Right renal cortex interstitium (tissue), 3 donors: ENCODE measurements at places on chromosomes 6 and 20.

DNA sequence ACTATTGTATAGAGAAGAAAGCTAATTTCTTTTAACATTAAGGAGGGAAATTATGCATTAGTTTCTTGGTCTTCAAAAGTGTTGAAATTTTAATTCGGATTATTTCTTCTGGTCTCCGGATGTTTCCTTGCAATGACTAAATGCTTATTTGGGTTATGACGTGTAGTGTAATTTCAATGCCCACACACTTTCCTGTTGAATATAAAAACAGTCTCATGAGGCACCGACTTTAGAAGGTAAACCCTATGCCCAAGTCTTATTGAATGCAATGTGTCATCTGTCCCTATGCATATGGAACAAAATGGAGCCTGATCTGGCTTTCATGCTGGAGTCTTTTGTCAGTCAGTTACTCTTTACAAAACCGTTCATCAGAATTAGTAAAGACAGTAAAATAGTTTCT, 17.7 kb downstream of the GJA1 start:
- DNase-seq: no peak

DNA sequence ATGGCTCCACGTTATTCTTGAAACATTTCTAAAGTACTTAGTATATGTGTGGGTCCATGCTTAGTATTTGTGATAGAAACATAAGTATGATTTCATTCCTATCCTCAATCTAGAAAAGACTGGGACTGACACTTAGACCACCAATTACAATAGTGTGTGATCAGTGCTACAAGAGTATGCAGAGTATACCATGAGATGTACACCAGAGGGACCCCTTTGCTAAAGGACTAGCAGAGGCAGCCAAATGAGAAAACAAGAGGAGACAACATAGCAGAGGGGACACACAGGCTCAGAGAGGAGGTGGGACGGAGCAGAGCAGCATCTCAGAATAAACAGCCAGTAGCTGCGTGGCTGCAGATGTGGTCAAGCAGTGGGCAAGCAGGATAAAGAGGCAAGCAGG, 21.0 kb downstream of the RMND1 start:
- no peak for DNase-seq

- no peak for DNase-seq
Observed at GRCh38 chr6:3789018-3789895, 37.7 kb upstream of the PXDC1 start.

DNA sequence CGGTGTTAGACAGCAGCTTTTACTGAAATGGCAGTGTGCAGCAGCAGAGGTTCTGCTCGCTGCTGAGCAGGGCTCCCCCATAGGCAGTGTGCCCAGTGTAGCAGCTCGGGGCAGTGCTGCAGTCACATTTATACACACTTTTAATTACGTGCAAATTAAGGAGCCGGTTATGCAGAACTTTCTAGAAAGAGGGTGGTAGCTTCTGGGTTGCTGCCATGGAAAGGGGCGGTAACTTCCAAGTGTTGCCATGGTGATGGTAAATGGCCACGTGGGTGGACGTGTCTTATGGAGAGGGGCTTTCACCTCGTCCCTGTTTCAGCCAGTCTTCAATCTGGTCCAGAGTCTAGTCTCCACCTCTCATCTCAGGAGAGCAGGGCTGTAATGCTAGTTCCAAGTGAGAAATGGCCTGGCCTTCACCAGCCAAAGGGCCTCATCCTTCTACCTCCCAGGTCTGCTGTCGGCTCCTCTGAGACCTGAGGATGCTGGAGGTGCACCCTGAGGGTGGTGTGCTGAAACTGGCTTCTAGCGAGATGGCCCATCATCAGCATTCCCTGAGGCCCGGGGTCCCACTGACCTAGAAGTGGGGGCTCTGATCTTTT, 180.5 kb upstream of the PMEPA1 start:
- no peak for DNase-seq

GRCh38 chr20:32792316-32792715, 27.4 kb upstream of the MAPRE1 start:
- no peak for DNase-seq

DNA sequence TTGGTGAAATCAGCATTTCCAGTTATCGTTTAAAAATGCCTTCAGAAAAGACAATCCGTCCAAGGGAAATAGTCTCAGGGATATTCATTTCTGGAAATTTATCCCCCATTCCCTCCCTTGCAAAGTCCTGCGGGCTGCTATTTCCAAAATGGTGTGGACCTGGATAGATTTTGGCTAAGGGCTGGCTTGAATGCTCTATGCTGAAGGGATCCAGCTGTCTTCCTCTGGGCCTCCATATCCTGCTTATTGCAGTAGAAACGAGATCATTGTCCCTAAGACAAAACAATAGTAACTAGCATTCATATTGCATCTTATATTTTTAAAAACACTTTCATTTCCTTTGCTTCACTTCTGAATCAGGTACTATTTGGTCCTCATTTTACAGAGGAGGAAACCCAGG, 129.9 kb downstream of the ANKRD60 start:
- no peak for DNase-seq

GRCh38 chr6:135850882-135851281, 619 bp upstream of the PDE7B start:
- no peak for DNase-seq

DNA sequence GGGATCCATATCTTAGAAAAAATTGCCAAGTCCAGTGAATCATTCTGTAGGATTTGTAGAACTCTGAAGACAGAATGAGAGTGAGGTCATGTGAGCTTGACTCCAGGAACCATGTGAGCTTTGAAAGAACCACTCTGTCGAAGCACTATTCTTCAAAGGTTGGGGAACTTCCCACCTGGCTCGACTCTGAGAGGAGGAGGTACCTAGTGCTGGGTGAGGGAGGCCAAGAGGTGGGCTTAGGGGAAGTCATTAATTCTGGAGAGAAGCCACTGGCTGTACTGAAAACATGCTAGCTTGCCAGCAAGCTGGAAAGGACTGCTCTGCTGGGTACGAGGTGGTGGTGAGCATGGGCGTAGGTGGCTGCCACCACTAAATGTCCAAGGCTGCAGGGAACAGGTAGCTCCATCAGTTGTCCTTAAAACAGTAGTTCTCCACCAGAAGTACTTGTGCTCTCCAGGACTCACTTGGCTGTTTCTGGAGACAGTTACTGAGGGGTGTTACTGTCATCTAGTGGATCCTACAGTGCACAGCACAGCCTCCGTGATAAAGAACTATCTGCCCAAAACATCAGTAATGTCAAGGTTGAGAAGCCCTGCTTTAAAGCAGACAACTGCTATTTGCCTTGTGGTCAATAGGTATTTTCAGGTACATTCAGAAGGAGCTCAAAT, 34.7 kb upstream of the SYNJ2 start:
- DNase-seq: no peak

DNA sequence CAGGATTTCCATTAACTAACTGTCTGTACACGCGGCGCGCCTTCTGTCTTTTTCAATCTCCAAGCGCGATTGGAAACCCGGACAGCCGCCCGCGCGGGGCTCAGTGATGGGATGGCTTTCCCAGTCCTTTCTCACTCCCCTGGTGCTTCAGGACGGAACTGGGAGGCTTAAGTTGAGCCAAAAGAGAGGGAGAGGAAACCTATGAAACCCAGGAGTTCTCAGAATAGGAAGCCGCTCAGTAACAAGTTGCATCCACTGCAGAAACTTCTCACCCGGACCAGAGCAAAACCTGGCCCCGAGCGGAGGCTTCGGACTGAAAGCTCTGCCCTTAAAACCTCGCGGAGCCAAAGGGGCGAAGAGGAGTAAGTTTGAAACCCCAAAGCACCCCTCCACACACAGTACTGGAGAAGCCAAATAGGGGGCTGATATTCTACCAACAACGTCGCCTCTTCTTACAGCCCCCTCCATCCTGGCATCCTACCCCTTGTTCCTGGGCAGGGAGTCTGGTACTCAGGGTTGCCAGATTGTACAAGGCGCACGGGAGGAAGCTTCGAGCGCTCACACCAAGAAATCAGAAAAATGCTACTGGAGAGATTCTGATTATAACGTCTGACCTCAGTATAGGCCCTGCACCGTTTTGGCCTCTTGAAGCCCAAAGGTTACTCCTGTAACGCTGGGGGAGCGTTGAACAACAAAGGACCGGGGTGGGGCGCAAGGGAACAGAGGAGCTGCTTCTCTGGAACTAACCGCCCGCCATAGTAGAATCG, 906 bp upstream of the COL12A1 start:
- DNase-seq: no peak

GRCh38 chr6:5582762-5583161, 321.4 kb downstream of the FARS2 start:
- DNase-seq: no peak

DNA sequence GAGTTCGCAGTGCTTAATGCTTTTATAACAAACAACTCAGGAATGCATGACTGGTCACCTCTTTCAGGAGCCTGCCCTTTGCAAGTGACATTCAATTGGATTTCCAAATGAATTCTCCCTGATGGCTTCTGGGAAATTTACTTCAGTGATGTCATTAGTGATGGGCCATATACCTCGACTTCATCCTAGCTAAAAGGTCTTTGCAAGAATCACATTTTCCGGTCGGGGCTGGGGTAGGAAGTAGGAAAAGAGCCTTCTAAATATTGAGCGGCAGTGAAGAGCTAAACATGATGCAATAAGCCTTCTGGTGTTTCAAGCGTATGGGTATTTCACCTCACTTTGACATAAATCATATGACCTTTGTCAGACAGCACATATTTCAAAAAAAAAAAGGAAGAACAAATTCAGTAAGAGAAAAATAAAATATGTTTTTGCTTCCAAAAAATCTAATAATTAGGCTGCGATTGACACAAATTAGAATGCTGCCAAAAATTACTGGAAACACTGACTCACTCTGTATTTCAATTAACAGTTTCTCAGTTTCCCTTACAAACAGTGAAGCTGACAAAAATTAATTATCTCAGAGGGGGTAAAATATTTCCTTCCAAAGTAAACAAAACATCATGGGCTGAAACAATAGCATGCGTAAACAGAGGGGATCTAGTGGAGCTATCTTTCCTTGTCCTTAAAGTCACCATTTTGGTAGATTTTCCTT, 39.8 kb downstream of the ADTRP start:
- peak; percentile 40 for DNase-seq

DNA sequence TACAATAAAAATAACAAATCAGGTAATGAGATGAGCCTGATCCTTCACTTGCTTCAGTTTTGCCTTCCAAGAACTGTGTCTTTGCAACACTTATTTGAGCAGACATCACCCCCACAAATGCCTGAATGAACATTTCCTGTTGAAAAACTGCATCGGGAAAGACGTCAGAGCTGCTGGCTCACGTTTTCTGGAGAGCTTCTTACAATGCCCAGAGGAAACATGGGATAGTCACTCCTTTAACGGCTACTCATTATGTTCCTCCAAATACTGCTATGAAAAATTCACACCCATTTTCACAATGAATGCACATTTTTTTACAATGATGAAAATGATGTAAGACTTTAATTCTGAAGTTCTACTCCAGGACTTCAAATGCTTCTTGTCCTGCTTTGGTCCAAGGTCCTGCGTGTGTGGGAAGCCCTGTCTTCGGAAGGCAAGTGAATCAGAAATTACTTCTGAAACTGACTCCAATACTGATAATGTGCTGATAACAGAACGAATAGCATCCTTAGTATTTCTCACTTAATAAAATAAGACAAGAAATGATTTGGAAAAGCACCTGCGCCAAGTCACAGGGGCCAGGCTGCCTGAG, 238.0 kb downstream of the ANKRD60 start:
- DNase-seq: no peak

DNA sequence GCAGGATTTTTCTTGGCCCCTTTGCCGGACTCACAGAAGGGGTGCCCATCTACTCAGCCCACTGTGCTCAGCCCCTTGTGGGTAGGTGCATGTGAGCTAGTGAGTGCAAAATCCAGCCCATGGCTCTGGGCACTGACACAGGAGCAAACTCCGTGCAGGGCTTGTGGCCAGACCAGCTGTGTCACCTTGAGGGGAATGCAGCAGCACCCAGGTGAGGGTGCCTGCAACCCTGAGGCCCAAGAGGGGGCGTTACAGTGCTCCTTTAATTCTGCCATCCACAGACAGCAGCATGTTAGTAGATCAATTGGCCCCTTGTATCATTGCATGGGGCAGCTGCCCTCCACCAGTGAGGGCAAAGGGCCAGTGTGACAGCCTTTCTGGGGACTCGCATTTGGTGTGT, 12.9 kb upstream of the IYD start:
- no peak for DNase-seq

DNA sequence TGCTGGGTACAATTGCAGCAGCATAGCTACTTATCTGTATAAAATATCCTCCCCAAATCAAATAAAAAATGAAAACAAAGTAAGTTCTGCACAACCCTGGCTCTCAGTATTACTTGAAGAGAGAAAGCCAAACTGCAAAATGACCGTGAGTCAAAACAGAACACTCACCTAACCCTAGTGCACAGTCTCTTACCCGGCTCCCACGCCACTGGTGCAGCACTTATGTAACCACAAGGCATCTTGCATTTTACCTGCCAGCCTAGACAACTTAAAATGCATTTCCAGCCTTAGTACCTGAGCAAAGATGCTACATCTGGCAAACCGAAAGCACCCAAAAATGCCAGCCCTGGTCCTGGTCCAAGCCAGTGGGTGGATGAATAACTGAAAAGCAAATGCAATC, 12.4 kb upstream of the SIRPB1 start:
- DNase-seq: no peak

DNA sequence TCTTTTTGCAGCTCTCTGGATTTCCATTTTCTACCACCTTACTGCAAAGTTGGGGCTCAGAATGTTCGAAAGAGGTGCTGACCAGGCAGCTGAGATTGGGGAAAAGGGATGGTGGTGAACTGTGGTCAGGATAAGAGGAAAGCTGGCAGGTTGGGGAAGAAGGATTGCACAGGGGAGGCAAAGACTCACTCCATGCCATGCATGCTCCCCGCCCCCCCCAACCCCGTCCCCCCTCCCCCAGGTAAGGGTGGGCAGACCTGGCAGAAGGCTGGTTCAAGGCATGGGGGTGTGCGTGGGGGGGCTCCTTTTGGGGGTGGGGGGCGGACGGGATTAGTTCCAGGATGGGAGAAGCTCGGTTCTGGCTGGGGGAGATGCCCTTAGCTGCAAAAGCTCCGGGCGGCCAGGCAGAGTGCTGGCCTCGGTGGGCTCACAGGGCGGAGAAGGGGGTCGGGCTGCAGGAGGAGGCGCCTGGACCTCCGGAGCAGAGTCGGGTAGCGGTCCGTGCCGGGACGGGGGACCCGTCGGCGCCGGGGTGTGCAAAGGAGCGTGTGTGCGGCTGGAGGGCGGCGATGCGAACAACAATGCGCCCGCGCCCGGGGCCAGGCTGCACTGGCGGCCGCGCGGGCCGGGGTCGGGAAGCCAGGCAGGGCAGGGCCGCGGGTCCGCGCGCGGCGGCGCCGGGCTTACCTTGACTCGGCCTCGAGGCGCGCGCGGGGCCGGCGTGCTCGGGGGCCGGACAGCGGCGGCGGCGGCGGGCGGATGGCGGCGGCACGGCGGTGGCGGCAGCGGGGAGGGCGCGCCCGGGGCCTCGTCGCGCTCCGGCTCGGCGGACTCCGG, 880 bp downstream of the ADNP start:
- no peak for DNase-seq

- no peak for DNase-seq
Observed at GRCh38 chr6:163835439-163836171, 421.1 kb downstream of the QKI start.

DNA sequence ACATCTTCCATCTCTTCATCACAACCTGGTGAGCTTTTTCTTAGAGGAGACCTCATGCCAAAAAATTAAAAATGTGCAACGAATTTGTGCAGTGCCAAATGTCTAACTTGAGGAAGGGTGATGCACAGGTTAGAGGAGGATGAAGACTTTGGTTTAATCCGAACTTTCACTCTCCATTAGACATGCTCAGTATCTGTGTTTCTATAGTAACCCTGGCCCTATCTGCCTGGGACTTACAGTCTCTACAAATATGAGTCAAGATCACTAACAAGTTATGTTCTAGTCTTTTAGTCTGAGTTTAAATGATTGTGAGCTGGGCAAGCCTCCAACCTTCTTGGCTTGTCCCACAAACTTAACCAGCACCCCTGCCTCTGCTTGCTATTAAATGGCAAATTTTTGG, 377.0 kb downstream of the BMP2 start:
- no peak for DNase-seq

- no peak for DNase-seq
Observed at GRCh38 chr20:51434580-51435247, 107.8 kb downstream of the NFATC2 start.
